ENCODE measurements at places on chromosomes 13 and 19. TPM values are rescaled to one million over a fixed set of nuclear protein-coding genes. Genes with fewer than 3 reads are reported as not detected.
A peak's percentile ranks its signal among the peaks of the same experiment; 100 is the strongest.

GRCh38 chr19:11685676-11686650, 52.8 kb downstream of the ZNF823 start:
- no peak overlapping the region for H3K27ac ChIP-seq
- H3K4me3 ChIP-seq, result no peak overlapping the region
- no peak for DNase-seq

The FXYD1 gene
- total RNA-seq, result 6.8 TPM

GRCh38 chr13:110443622-110444225, 117.8 kb downstream of the RAB20 start:
- H3K36me3 ChIP-seq, result peaks cover 31% of the 10 kb centered on the region
- no peak overlapping the region for H3K4me3 ChIP-seq
- no peaks in the 10 kb centered on the region for H3K27me3 ChIP-seq
- no peaks in the 10 kb centered on the region for H3K4me1 ChIP-seq

DNA sequence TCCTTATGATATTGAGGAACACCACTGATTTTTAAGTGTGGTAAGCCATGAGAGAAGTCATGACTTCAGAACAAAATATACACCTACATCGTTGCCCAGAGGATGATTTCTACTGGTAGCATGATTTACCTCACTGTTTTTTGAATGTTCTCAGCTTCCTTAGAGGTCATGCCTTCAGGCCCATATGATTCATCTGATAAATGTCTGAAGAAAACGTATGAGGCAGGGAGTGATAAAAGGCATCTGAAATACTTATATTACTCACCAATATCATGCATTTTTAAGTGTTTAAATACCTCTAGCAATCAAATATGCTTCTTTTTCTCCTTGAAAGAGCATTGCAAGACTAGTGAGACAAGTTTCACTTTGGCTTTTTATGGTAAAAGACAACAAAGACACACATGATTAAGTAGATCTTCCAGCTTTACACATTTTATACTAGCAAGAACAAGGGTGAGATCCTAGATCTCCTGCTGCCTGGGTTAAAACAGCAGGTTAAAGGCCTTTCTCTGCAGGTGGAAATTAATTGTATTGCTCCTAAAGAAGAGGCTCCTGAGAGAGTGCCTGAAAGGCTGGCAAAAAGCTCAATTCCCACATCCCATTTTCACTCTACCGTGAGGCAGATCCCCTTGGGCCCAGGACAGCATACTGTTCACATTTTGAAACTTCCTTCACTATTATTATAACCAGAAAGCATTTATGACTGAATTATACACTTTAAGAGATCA, 432.4 kb downstream of the SLITRK1 start:
- DNase-seq, result no peak
- H3K27me3 ChIP-seq, result no peaks in the 10 kb centered on the region
- H3K27ac ChIP-seq, result no peak overlapping the region
- H3K4me3 ChIP-seq, result no peak overlapping the region
- peaks cover 5% of the 10 kb centered on the region for H3K36me3 ChIP-seq

- H3K4me1 ChIP-seq, result peaks cover 10% of the 10 kb centered on the region
- peak overlapping the region; percentile 91 for H3K4me3 ChIP-seq
- H3K27me3 ChIP-seq, result no peaks in the 10 kb centered on the region
- no peaks in the 10 kb centered on the region for H3K36me3 ChIP-seq
These were observed 1.9 kb downstream of the FOXO1 start for GRCh38 chr13:40664350-40665125.

- no peaks in the 10 kb centered on the region for H3K4me1 ChIP-seq
- H3K4me3 ChIP-seq, result no peak overlapping the region
- H3K27me3 ChIP-seq, result no peaks in the 10 kb centered on the region
- DNase-seq, result no peak
- peaks cover 77% of the 10 kb centered on the region for H3K36me3 ChIP-seq
These were observed 8.9 kb upstream of the ZNF527 start for GRCh38 chr19:37361994-37362393.

The RAP2A gene
- 32.1 TPM for total RNA-seq

DNA sequence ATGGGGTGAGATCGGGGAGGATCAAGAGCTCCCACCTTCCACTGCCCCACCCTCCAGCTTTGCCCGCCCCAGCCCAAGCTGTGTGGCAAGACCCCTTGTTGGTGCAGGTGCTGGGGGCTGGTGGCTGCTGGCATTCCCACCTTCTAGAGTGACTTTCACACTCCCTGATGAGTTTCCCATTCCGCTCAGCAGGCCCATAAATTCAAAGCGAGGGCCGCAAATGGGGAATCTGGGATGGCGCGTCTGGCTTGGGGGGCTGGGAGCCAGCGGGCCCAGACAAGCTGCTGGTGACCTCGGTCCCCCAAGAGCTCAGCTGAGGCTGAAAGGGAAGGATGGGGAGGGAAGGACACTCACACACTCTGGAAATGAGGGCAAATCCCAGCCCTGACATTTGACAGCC, 110.3 kb downstream of the GADD45B start:
- peaks cover 16% of the 10 kb centered on the region for H3K36me3 ChIP-seq
- no peak for DNase-seq
- peaks cover 8% of the 10 kb centered on the region for H3K4me1 ChIP-seq
- no peak overlapping the region for H3K27ac ChIP-seq
- H3K27me3 ChIP-seq, result no peaks in the 10 kb centered on the region
- no peak overlapping the region for H3K4me3 ChIP-seq

GRCh38 chr13:111658145-111659100, 338.0 kb downstream of the TEX29 start:
- H3K27ac ChIP-seq, result no peak overlapping the region
- DNase-seq, result peak; percentile 65
- H3K27me3 ChIP-seq, result no peaks in the 10 kb centered on the region
- H3K4me3 ChIP-seq, result no peak overlapping the region

The CCDC106 gene
- total RNA-seq, result 20.0 TPM

The GNA15 gene
- not detected for total RNA-seq

The TBXA2R gene
- 0.64 TPM for total RNA-seq

The SCGB2B2 gene
- not detected for total RNA-seq

The FGF9 gene
- 0.20 TPM for total RNA-seq

DNA sequence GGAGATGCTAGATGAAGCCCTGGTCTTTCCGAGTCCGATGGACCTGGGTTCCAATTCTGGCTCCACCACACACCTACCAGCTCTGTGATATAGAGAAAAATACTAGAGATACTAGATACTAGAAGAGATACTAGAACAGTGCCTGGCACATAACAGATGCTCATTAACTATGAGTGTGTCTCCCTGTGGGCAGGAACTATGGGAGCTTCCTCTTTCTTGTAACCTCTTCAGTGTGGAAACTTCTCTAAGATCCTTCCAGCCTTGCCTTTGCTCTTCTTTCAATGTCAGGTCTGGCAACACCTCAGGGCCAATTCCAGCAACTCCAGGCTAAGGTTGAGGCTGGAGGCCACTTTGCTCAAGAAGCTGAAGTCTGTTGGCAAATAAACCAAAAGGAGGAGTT, 143.9 kb downstream of the KATNAL1 start:
- H3K27ac ChIP-seq, result no peak overlapping the region
- peaks cover 2% of the 10 kb centered on the region for H3K36me3 ChIP-seq
- no peak for DNase-seq
- H3K27me3 ChIP-seq, result no peaks in the 10 kb centered on the region

GRCh38 chr13:91889641-91890040, 491.2 kb downstream of the GPC5 start:
- no peaks in the 10 kb centered on the region for H3K36me3 ChIP-seq
- H3K27me3 ChIP-seq, result no peaks in the 10 kb centered on the region
- DNase-seq, result no peak
- H3K4me3 ChIP-seq, result no peak overlapping the region
- no peaks in the 10 kb centered on the region for H3K4me1 ChIP-seq
- H3K27ac ChIP-seq, result no peak overlapping the region

DNA sequence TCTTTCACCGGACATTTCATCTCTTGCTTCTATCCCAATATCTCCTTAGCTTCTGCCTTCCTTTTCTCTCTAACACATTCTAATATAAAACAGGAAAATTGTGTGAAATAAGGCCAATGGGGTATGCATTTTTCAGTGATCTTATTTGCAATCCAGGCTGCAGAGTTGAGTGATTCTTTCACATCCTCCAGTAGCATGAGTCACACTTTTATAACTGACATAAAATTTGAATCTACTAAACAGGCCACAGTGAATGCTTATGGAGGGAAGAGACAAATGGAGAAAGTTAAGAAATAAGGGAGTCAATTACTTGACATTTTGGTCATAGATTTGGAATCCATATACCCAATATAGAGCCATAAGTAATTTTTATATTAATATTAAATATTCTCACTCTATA, 1037.0 kb upstream of the SPRY2 start:
- H3K27me3 ChIP-seq, result no peaks in the 10 kb centered on the region
- no peak overlapping the region for H3K27ac ChIP-seq
- no peak for DNase-seq
- H3K4me1 ChIP-seq, result peaks cover 4% of the 10 kb centered on the region
- H3K36me3 ChIP-seq, result no peaks in the 10 kb centered on the region
- no peak overlapping the region for H3K4me3 ChIP-seq

The ZNF491 gene
- 0.77 TPM for total RNA-seq

The SPC24 gene
- total RNA-seq, result 51.5 TPM

GRCh38 chr13:58806401-58806800, 1174.9 kb downstream of the PCDH17 start:
- H3K36me3 ChIP-seq, result no peaks in the 10 kb centered on the region
- no peaks in the 10 kb centered on the region for H3K4me1 ChIP-seq
- no peaks in the 10 kb centered on the region for H3K27me3 ChIP-seq
- H3K27ac ChIP-seq, result no peak overlapping the region

- peak overlapping the region; percentile 99 for H3K4me3 ChIP-seq
- DNase-seq, result no peak
- peaks cover 7% of the 10 kb centered on the region for H3K4me1 ChIP-seq
- H3K36me3 ChIP-seq, result peaks cover 51% of the 10 kb centered on the region
- H3K27ac ChIP-seq, result no peak overlapping the region
These were observed 543 bp downstream of the PSMC4 start for GRCh38 chr19:39971380-39972035.

GRCh38 chr13:98065468-98065867, 77.4 kb upstream of the FARP1 start:
- no peak overlapping the region for H3K27ac ChIP-seq
- no peak for DNase-seq
- H3K4me1 ChIP-seq, result peaks cover 9% of the 10 kb centered on the region
- no peak overlapping the region for H3K4me3 ChIP-seq
- no peaks in the 10 kb centered on the region for H3K36me3 ChIP-seq

The PRKCSH gene
- 431 TPM for total RNA-seq

The ZNF540 gene
- total RNA-seq, result 0.20 TPM

DNA sequence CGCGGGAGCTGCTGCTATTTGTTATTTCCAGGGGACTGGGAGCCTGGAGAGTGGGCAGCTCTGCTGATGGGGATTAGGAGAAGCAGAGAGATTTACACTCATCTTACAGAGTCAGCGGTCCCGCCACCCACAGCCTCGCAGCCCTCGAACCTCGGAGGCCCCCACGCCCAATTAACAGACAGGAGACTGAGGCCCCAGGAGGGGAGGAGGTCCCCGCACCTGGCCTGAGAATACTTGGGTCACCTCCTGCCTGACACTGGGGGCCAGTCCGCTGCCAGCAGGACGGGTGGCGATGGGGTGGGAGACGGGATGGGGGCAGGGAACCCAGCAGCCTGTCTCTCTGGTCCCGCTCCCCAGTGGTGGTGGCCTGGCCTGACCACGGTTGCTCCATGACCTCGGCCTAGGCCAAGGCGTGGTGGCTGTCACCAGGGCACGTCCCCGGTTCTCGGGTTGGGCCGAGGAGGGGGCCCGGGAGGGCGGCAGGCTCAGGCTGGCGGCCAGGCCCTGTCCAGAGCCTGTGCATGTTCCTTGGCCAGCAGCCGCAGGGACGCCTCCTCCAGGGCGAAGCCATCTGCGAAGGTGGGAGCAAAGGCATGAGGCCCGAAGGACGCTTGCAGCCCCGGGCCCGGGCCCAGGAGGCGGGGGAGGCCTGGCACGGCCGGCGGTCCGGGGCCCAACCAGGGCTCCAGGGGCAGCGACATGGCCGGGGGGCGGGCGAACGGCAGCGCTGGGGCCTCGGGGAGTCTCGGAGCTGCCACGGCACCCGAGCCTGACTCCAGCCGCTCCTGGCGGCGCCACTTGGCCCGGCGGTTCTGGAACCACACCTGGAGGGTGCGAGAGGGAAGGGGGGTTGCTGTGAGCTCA, 1.7 kb downstream of the RAX2 start:
- H3K4me3 ChIP-seq, result no peak overlapping the region
- no peaks in the 10 kb centered on the region for H3K4me1 ChIP-seq
- no peaks in the 10 kb centered on the region for H3K27me3 ChIP-seq
- peaks cover 15% of the 10 kb centered on the region for H3K36me3 ChIP-seq

GRCh38 chr13:69108486-69108885, 999.1 kb upstream of the ATXN8OS start:
- H3K36me3 ChIP-seq, result peaks cover 18% of the 10 kb centered on the region
- DNase-seq, result no peak
- H3K27ac ChIP-seq, result no peak overlapping the region
- no peaks in the 10 kb centered on the region for H3K4me1 ChIP-seq

The ATCAY gene
- total RNA-seq, result 13.9 TPM

DNA sequence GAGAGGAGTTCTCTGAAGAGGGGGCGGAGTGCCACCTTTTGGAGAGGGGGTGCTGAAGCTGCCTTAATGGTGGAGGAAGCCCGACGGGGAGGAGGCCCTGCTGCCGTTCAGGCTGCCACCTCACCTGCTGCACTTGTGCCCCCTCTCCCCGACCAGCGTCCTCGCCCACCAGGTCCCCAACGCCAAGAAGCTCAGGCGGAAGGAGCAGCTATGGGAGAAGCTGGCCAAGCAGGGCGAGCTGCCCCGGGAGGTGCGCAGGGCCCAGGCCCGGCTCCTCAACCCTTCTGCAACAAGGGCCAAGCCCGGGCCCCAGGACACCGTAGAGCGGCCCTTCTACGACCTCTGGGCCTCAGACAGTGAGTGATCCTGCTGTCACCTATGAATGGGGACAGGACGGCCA, 5.4 kb downstream of the NOP53 start:
- H3K27me3 ChIP-seq, result no peaks in the 10 kb centered on the region
- H3K4me3 ChIP-seq, result peak overlapping the region; percentile 10
- H3K4me1 ChIP-seq, result no peaks in the 10 kb centered on the region
- no peak overlapping the region for H3K27ac ChIP-seq

DNA sequence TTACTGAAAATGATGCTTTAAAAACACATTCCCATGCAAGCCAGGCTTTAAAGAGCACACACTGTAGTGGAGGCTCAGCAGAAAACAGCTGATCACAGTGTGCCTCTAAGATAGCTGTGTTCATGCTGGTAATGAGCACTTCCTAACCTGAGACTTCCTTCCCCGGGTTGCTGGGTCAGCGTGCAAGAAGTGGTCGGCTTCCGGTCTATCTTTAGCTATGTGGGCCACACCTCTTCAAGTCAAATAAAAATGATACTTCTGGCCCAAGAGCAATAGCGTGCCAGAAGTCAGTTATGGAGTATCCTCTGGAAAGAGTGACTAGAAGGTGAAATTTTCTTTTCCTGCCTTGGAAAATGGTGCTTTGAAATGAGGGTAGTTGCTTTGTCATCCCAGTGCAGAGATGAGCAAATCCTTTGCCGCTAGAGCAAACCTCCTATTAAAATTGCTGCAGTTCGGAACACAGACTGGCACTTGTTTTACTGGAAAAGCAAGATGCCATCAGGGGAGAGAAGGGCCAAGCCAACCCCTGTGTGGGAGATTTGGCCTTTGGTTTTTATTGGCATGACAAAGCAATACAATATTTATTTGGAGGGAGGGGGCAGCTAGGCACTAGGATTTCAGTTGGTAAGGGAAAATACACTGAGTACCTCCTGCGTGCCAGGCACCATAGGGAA, 64.2 kb downstream of the ARHGAP35 start:
- peaks cover 27% of the 10 kb centered on the region for H3K36me3 ChIP-seq
- H3K27ac ChIP-seq, result no peak overlapping the region
- H3K27me3 ChIP-seq, result no peaks in the 10 kb centered on the region
- H3K4me1 ChIP-seq, result no peaks in the 10 kb centered on the region
- H3K4me3 ChIP-seq, result no peak overlapping the region
